Urinary bladder (tissue), 4 donors: ENCODE measurements at places on chromosomes 6 and 20. TPM values are rescaled to one million over a fixed set of nuclear protein-coding genes. Genes with fewer than 3 reads are reported as not detected.

Gene KIF13A
- total RNA-seq, result 64.7 TPM

Gene KCNK16
- not detected for total RNA-seq

Gene ZKSCAN4
- 7.3 TPM for total RNA-seq

Gene ADGB
- 0.05 TPM for total RNA-seq

Gene BYSL
- 8.7 TPM for total RNA-seq

Gene ACSS1
- total RNA-seq, result 11.1 TPM
